ENCODE measurements at places on chromosomes 16 and 17.

DNA sequence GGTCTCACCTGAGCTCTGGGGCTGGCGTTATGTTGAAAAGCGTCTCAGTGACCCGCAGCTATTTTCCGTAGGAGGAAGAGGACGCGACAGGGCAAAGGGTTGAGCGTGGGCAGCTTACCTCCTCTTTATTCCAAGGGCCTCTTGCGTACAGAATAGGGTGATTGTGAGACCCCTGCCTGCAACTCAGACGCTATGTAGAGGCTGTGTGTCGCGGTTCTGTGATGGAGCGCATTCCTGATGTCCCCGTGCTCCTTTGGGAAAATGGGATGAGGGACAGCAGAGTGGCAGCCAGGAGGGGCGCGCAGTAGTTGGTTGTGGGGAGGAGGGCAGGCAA, 531 bp upstream of the CDH8 start:
- DNase-seq = no peak

DNA sequence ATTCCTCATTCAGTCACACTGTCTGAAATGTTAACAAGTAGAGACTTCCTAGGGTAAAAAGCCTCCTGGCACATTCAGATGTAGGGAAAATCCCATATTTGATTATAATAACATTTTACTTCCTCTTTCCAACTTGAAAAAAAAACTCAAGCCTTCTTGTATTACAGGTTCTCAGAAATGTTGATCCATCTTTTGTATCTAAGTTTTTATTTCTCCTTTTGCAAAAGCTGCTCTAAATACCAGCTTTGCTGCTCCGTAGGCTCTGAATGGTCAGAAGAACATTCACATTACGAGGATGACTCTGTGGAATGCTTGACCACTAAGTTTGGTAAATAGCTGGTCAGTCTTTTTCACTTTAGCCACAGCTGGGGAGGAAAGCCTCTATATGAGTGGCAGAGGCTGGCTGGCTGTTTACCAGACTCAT, 13.2 kb upstream of the HEATR6 start:
- DNase-seq = no peak

- no peak for DNase-seq
These were observed 3.3 kb upstream of the ZFHX3 start for GRCh38 chr16:73051226-73051625.

DNA sequence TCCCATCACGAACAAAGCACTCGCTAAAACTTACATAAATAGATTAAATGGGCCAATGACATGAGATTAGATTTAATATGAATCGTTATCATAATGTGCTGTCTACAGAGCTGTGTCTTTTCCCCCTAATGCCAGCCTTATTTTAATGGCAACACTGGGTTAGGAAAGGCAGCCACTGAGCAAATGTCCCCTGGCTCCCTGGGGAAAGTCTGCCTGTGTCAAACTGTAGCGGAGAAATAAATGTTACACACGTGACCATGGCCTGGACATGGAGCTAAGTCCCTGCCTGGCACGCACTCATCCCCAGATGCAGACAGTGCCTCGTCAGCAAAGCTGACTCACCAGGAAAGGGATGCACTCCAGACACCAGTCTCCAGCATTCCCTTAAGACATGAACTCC, 61.3 kb upstream of the SDK2 start:
- DNase-seq = no peak

DNA sequence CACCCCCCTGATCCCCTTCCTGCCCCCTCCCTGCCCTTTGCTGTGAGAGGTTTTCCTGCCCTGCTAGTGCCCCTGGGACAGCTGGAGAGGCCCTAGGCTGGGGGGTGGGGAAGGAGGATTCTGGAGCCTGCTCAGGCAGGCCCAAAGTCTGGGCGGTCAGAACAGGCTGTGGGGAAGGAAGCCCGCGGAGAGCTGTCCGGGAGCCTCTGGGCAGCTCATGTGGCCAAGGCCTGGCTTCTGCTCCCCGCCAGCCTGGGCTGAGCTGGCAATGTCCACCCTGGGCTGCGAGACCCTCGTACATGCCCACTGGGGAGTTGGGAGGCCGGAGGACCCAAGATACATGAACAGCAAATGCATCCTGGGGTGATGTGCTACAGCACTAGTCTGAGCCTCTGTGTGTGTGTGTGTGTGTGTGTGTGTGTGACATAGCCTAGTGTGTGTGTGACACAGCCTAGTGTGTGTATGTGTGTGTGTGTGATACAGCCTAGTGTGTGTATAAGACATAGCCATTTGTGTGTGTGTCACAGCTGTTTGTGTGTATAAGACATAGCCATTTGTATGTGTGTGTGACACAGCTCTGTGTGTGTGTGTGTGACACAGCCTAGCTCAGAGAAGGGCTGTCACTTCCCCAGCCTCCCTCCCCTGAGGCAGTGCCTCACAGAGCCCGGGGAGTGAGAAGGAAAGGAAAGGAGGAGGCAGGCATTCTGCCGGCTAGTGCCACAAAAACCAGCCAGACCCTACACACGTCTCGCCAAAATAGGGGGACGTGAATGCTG, 201.4 kb upstream of the CIBAR2 start:
- DNase-seq = peak; percentile 76

DNA sequence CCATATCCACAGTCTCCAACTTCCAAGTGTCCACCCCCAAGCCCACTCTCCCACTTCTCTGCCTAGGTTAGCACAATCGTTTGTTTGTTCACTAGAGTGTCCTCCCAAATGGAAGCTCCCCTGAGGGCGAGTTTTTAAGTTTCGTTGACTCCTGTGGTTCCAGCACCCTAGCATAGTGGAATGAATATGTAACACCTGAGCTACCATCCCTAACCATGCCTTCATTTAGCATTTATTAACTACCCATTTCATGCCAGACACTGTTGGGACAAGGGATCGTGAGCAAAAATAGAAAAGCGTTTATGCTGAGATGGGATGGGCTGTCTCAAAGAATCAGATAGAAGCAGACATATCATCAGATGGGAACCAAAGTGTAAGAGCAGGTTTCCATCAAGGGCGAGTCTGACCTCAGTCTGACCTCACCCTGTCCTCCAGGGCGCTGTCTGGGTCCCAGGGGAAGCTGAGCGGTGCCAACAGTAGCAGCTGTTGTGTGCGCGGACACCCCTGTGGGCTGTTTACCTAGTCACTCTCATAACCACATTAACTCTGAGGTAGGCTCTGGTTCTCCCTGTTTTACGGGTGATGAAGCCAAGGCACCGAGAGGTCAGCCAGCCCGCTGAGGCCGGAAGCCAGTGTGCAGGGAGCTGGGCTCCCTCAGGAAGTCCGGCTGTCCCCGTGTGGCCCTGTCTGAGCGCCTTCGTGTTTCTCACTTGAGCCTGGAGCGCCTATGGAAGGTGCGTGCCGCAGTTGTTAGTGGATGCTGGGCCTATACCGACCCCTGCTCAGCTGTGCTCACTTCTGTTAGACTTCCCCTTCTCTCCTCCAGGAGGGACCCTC, 6.2 kb downstream of the CNP start:
- DNase-seq = no peak

DNA sequence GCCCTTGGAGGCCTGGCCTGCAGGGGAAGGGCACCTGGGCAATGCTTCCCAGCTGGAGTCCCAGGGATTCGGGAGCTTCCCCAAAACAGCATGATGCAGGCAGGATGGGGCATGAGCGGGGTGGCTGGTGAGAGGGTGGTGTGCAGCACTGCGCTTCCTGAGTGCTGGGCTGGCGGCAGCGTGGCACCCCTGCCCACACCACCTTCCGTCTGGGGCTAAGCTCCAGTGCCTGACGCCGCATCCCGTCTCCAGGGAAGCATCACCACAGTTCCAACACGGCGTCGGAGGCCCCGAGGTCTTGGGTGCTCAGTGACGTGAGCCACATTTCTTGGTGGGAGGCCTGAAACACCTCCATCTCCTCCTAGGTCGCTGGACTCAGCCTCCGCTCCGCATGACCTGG, 13.8 kb upstream of the MTSS2 start:
- DNase-seq = no peak

GRCh38 chr16:66427871-66428681, 981 bp downstream of the BEAN1 start:
- DNase-seq = no peak

DNA sequence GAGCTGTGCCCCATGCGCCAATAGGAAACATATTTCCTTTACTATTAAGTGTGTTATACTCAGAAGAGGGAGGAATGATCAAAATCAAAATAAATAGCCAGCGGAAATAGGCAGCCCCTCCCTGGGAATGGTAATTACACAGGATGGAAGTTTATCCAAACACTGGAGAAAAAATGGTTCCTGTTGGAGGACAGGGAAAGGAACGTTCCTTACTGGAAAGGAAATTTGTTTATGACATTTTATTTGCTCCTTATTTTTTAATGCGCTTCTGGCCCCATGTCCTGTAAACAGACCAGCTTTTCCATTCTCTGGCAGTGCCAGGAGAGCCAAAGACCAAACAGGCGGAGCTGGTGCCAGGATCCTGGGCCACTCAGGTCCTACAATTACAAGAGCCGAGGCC, 273.7 kb downstream of the SOX9 start:
- no peak for DNase-seq

GRCh38 chr17:57603546-57603945, 141.6 kb downstream of the CCDC182 start:
- DNase-seq = no peak

- DNase-seq = no peak
These were observed 228.6 kb downstream of the ZFHX3 start for GRCh38 chr16:72819345-72819744.

GRCh38 chr17:61464843-61465180, 12.6 kb downstream of the TBX4 start:
- peak; percentile 8 for DNase-seq

All from sciatic nerve (tissue), 2 donors.